ENCODE measurements at places on chromosomes 16 and 17.
A peak's percentile ranks its signal among the peaks of the same experiment; 100 is the strongest.

DNA sequence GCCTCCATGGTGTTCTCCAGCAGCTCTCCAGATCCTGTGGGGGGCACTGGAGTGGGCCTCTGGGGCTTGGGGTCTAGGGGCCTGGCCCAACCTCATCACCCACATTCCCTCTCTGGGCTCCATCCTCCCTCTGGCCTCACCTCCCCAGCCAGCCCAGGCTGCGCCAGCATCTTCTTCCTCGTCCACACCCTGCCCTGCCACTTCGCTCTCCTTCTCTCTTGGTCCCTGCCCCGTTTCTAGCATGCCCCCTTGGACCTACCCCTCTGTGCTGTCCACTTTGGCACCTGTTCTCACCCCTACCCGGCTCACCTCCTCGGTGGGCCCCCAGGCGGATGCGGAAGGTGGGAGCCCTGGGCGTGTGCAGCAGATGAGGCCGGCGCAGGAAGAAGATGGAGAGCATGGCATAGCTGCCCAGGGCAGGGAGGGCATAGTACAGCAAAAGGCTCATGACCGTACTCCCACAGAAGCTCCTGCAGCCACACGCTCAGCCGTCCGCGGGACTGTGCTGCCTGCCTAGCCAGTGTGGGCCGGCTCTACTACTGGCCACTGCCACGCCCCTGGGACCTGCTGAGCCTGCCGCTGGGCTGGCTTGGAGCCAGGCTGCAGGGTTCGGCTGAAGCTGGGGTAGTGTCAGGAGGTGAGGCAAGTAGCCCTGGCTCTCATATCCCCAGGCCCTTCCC lies at the start of gene GDPD3:
TSS of gene GDPD3 (minus strand) at position 507 of the 680 bp plus-strand sequence. CDS start at position 448, 59 bp downstream.
- no peak for DNase-seq

GRCh38 chr17:50050431-50051032 lies 5.4 kb upstream of the ITGA3 start:
- no peak for DNase-seq

GRCh38 chr16:48607056-48607825 lies 2.7 kb downstream of the N4BP1 start:
- no peak for DNase-seq

DNA sequence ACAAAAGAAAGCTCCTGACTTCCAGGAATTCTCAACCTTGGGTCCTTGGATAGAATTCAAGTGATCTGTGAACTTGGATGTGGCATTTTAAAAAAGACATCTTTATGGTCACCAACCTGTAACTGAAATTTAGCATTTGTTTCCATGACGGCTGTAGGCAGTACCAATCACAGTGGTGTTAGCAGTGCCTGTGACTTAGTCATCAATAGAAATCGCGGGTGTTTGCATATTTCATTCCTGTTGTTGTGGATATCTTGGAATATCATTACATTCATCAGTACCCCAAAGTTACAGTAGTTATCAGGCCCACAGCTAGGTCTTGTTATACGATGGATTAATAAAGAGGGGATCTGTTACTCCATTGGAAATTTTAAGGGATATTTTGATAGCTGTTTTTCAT lies 81.6 kb downstream of the CMIP start:
- no peak for DNase-seq

GRCh38 chr16:76787394-76787793 lies 403.6 kb upstream of the MON1B start:
- DNase-seq, result no peak

GRCh38 chr17:77794846-77795245 lies 163.7 kb upstream of the TNRC6C start:
- DNase-seq, result no peak

DNA sequence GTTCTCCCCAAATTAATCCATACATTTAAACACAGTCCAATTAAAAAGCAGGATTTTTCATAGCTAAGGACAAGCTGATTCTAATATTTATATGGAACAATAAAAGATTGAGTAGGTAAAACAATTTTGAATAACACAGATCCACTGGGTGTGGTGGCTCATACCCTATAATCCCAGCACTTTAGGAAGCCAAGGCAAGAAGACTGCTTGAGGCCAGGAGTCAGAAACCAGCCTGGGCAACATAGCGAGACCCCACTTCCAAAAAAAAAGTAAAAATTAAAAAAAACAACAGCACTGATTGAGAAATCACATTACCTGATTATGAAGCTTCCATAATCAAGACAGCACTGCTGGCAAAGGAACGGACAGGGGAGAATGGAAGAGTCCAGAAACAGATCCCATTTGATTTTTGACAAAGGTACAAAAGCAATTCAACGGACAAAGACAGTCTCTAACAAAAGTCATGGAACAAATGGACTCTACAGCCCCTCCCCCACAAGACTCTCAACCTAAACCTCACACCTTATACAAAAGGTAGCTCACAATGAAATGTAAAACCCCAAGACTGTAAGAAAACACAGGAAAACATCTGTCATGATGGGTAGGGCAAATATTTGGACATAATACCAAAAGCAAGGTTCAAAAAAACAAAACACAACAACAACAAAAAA lies 17.9 kb downstream of the USP7 start:
- no peak for DNase-seq

GRCh38 chr16:425740-426114 lies 278 bp downstream of the RAB11FIP3 start:
- DNase-seq, result no peak

DNA sequence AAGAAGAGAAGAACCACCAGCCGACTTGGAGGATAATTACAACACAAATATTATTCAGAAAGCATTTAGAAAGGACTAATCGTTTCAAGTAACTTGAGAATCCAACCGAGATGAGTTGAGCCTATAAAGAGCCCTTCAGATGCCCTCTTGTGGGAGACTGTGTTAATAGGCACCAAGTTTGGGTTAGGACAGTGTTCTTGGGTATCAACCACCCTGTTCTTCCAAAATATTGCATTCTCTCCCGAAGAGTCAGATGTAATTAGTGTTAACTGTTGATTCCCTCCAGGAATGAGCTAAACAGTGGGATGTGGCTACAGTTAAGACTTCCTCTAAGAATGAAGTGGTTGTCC lies 87.8 kb upstream of the NOL11 start:
- DNase-seq, result no peak

DNA sequence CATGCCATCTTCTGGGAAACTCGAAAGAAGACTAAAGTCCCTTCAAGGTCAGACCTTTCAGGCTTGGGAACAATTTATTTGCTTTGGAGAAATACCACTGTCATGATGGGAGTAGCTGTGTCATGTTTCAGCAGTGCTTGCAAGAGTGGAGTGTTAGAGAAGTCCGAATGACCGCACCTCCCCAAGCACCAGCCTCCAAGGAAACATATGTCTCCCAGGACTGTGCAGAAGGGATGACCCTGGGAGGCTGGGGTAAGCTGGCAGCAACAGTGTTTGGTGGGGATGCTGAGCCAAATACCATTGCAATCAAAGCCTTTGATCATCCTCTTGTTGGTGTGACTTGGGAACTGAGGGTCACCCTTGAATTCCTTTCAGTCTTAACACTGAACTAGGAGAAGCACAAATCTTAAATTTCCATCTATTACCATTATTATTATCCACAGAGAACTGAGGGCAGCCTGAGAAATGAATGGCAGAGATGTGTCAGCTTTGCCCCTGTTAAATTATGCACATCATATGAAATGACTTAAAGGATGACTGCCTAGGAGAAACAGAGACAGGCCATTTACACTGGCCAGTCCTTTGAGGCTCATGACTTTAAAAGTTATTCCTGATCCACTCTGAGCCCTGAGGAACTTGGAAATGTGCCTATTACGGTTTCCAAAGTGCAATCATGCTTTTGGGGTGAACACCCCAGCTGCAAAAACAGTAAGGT lies 244.9 kb downstream of the CA10 start:
- no peak for DNase-seq

GRCh38 chr17:14196377-14196997 lies 40.2 kb downstream of the CDRT15 start:
- DNase-seq, result no peak

DNA sequence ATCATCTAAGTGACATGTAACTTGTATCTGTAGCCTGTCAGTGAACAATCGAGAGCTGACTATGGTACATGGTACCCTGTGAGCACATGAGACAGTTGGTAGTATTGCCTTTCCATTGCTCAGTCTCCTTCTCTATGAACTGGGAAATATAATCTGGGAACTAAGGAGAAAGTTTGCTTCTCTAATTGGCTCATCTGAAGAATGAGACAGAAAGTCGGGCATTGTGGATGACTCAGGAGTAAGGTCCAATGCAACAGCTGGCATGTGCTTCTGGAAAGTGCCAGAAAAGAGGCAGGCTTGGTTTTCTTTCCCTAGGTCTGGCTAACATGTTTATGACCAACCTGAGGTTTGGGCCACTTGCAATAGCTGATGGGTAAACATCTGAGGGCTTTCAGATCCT lies 51.9 kb downstream of the ZZEF1 start:
- no peak for DNase-seq

GRCh38 chr17:48612854-48613691 lies 2.0 kb downstream of the HOXB8 start:
- no peak for DNase-seq

DNA sequence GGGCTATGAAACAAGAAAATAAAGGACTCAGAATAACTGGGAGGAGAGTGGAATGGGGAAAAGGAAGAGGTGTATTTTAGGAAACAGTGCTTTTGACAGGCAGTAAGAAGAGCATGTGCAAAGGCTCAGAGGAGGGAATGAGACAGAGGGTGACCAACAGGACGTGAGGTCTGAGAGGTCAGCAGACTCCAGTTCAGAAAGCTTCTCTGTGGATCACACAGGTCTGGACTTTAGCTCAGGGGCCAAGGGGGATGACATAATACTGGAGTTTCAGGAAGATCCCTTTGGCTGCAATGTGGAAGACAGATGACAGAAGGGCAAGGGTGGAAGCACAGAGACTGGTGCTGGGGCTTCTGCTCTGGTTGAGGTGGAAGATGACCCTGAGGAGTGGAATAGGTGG lies 489.9 kb upstream of the CDH5 start:
- no peak for DNase-seq

DNA sequence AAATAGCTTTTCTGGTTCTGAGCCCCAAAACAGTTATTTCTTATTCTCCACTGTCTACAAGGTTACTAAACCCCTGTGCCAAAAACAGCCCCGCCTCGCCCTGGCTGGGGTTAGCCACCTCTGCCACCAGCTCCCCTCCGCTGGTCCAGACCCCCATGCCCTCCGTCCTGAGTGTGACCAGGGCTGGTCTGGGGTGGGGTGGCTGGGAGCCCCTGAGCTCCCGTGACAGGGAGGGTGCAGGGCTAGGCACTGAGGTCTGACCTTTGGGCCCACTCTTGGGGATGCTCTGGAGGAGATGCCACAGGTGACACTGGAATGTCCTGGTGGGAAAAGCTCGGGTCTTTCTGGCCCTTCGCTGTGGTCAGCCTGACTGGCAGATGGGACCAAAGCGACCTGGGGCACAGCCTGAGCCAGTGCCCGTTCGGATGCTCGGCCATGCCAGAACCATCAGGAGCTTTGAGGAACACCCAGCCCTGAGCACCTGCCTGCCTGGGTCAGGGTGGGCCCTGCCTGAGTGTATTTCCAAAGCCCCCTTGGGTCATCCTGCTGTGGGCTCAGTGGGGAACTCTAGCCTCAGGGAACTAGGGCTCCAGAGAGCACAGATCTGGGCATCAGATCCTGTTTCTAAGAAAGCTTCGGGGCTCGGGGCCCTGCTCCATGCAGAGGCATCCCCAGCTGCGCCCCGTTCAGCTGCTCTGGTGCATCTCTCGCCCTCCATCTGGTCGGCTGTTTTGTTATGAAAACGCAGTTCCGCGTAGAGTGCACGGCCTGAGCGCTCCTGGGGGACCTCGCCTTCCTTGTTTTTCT lies 72.1 kb upstream of the GNG13 start:
- DNase-seq, result peak; percentile 26

- no peak for DNase-seq
Observed at GRCh38 chr16:11291091-11291703, 10.1 kb upstream of the PRM1 start.

DNA sequence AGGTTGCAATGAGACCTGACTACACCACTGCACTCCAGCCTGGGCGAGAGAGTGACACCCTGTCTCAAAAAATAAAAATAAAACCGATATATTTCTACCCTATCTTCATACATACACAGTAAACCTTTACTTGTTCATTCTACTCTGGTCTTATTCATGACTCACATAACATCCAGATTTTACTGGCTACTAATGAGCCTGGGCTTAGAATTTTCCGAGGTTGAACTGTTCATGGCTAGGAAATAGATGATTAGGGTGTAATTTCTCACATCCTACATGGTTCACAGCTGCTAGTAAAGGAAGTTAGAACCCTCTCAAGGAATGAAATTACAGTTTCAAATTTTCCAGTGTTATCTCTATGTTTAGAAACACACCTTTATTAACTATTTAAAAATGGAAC lies 14.7 kb downstream of the GSPT1 start:
- no peak for DNase-seq

DNA sequence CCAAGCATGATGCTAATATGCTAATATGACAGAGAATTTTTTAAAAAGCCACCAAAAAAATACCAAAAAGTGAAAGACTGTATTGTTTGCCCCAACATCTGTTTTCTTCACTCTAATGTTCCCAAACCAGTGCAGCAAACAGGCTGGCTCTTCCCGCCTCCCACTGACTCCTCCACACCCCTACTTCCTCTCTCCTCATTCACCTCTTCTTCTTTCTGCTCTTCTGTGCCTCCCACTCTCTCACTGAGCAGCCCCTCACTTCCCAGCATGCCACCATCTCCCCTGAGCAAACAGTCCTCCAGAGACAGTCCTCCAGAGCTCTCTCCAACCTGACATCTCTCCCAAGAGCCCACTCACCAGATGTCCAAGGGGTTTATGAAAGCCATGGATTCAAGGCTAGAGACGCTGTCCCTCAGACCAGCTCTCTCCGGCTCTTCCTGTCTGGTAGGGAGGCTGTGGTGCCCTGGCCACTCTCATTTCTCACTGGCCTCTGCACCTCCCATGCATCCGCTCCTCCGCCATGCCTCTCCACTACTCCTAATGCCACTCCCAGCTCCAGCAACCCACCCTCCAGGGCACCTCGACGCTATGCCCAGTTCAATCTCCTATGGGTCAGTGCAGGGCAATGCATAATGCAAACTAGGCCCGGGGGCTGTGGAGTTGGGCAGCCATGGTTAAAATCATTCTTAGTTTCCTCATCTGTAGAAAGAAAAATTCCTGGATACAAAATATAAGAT lies 52.9 kb downstream of the ANKRD11 start:
- no peak for DNase-seq

- DNase-seq, result no peak
Observed at GRCh38 chr17:47843391-47843730, 2.3 kb upstream of the SCRN2 start.

DNA sequence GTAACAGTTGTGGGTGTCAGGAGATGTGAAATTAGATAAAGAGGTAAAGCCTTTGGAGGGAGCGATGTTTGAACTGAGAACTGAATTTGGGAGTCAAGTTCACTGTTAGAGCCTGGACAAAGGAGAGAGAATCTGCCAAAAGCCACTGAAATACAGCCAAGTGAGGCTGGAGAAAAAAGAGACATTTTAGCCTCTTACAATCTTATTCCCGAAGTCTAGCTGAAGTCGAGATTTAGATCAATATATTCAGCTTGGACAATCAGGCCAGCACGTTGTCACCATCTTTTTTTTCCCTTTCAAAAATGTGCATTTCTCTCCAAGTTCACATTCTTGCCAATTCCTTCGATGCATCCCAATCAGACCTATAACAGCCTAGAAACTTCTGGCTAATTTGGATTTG lies 312.2 kb downstream of the RBFOX1 start:
- no peak for DNase-seq

GRCh38 chr17:58822148-58823050 lies 66.7 kb downstream of the PPM1E start:
- DNase-seq, result no peak
